ENCODE measurements at places on chromosomes 11 and 22. TPM values are rescaled to one million over a fixed set of nuclear protein-coding genes. Genes with fewer than 3 reads are reported as not detected.

GRCh38 chr11:46063138-46063537 is 58.1 kb downstream of the PHF21A start:
- no peak for DNase-seq

DNA sequence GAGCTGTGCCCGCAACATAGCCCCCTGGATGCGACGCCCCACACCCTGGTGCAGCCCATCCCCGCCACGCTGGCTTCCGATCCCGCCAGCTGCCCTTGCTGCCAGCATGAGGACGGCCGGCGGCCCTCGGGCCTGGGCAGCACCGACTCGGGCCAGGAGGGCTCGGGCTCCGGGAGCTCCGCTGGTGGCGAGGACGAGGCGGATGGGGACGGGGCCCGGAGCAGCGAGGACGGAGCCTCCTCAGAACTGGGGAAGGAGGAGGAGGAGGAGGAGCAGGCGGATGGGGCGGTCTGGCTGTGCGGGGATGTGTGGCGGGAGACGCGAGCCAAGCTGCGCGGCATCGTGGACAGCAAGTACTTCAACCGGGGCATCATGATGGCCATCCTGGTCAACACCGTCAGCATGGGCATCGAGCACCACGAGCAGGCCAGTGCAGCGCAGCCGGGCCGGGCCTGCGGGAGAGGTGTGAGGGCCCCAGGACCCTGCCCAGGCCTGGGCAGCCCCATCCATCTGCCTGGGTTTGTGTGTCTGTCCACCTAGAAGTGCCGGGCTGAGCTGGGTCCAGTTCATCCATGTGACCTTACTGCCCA is 79.0 kb downstream of the CACNA1I start:
- no peak for DNase-seq

GRCh38 chr11:72784662-72785061 is 9.2 kb downstream of the STARD10 start:
- DNase-seq, result no peak

GRCh38 chr11:116729501-116730240 is 43.1 kb downstream of the BUD13 start:
- DNase-seq, result no peak

GATD1 gene
- 49.8 TPM for total RNA-seq

DDTL gene
- total RNA-seq, result 2.2 TPM

DNA sequence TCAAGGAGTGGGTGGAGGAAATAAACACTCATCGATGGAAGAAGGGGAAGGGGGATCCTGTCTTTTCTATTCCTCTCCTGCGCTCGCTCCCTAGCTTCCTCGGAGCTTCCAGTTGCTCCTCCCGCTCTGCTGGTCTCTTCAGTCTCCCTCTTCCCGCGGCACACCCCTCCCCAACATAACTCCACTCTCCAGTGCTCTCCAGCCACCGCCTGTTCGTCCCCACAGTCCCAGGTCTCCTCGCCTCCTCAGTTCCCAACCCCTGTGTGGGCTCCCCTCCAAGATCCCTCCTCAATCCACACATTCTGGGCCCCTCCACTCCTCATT is 438 bp downstream of the ZW10 start:
- no peak for DNase-seq

GRCh38 chr11:6170226-6170625 is at the start of gene OR52B2:
TSS of gene OR52B2 (minus strand) at chr11:6170326. CDS start at chr11:6170326, 0 bp downstream.
- no peak for DNase-seq

- no peak for DNase-seq
Observed at GRCh38 chr22:38901111-38901641, 29.2 kb upstream of the CBX6 start.

Measured in activated T-cell treated with anti-CD3 and anti-CD28 coated beads, Interleukin-2, amount 50 U/mL, for 4 hours (primary cell).